ENCODE measurements at places on chromosomes 3 and 15.
A peak's percentile ranks its signal among the peaks of the same experiment; 100 is the strongest.

- DNase-seq = no peak
These were observed 122.3 kb downstream of the RSL24D1 start for GRCh38 chr15:55074431-55074830.

- no peak for DNase-seq
These were observed 248.3 kb downstream of the CGGBP1 start for GRCh38 chr3:87810452-87811016.

- no peak for DNase-seq
These were observed 214.4 kb downstream of the THSD4 start for GRCh38 chr15:71329497-71330260.

DNA sequence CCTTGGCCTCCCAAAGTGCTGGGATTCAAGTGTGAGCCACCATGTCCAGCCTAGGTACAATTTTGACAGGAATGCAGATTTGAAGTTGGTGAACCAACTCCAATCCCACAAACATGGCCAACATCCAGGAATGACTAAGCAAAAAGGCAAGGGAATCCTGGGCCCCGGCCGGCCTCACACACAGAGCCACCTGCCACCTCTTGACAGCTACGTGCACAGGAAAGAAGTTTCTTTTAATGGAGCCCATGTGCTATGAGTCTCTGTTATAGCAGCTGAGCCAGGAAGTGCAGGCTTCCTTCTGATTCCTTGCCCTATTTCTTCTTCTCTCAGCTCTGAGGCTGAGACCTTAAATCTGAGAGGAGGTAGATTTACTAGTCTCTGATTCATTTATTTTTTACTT, 8.8 kb downstream of the TMEM40 start:
- DNase-seq = peak; percentile 45

DNA sequence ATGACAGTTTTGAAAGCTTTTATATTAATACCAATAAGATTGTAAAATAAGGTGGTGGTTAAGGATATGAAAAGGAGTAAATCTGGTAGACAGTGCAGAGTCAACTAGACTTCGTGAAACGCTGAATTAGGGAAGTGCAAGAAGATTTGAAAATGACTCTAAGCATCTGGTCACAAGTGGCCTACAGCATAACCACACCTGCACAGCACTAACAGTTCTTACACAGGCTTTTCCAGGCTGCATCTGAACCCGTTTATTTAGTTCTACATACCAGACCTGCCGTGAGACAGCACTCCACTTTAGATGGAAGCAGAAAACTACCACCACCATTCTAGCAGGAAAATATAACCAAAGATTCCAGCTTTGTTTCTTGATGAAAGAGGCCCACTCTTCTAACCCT, 1.9 kb downstream of the DMXL2 start:
- no peak for DNase-seq

DNA sequence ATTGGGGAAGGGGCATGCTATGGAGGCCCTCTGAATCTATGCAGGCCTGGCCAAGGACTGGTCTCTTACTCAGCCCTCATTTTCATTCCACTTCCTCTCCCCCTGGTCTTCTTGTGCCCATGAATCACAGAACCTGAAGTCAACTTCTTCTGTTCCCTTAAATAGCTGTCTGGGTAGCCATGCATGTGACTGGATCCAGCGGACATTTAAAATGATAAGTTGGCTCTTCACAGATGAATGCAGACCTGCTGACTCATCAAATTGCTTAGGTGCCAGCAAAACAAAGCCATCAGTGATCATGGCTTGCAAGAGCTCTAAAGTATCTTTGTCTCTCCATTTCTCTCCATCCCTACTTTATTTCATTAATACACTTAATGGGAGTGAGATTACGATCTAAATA, 90.1 kb upstream of the CADPS start:
- DNase-seq = no peak
